ENCODE measurements at places on chromosomes 4 and X. TPM values are rescaled to one million over a fixed set of nuclear protein-coding genes. Genes with fewer than 3 reads are reported as not detected.

Gene ENPP6
- 0.34 TPM for polyA plus RNA-seq

Gene GPR82
- polyA plus RNA-seq, result not detected

Gene GAGE12C
- polyA plus RNA-seq, result not detected

Gene PPAT
- polyA plus RNA-seq, result 3.1 TPM

Gene SSX4B
- not detected for polyA plus RNA-seq

Gene TEX13A
- polyA plus RNA-seq, result not detected

Gene FRG2
- polyA plus RNA-seq, result not detected

Gene TBC1D8B
- 4.9 TPM for polyA plus RNA-seq

Gene MAGEC3
- 0.12 TPM for polyA plus RNA-seq

Gene EXOC1L
- not detected for polyA plus RNA-seq

Gene ZNF185
- polyA plus RNA-seq, result 4.8 TPM

Gene FGFRL1
- 42.8 TPM for polyA plus RNA-seq

Gene TRPC3
- 0.04 TPM for polyA plus RNA-seq

Gene NPNT
- 33.9 TPM for polyA plus RNA-seq

Gene BEX2
- 113 TPM for polyA plus RNA-seq

Gene ABCG2
- 0.23 TPM for polyA plus RNA-seq

Gene HELQ
- polyA plus RNA-seq, result 4.3 TPM

Gene RBMXL3
- not detected for polyA plus RNA-seq

Gene GLRB
- 7.1 TPM for polyA plus RNA-seq

Gene GRIA3
- 3.8 TPM for polyA plus RNA-seq

Gene HAUS7
- polyA plus RNA-seq, result 44.1 TPM

Gene CENPI
- 0.26 TPM for polyA plus RNA-seq

Gene GYPE
- polyA plus RNA-seq, result not detected

Gene AREG
- polyA plus RNA-seq, result 0.23 TPM

Gene RHOXF2B
- polyA plus RNA-seq, result not detected

Gene COL25A1
- polyA plus RNA-seq, result 0.08 TPM

Gene FNIP2
- 6.3 TPM for polyA plus RNA-seq

Gene UGT2B11
- not detected for polyA plus RNA-seq

Gene CXXC4
- 1.9 TPM for polyA plus RNA-seq

Gene SPP1
- 297 TPM for polyA plus RNA-seq

Gene CRMP1
- polyA plus RNA-seq, result 4.6 TPM

Gene COL4A6
- polyA plus RNA-seq, result 0.14 TPM

Gene HTN3
- not detected for polyA plus RNA-seq

Gene IL13RA2
- not detected for polyA plus RNA-seq

Gene HSFX3
- not detected for polyA plus RNA-seq

Gene GC
- polyA plus RNA-seq, result 289 TPM

Gene ADGRG2
- 0.30 TPM for polyA plus RNA-seq

Gene PDLIM3
- polyA plus RNA-seq, result 50.5 TPM

Measured in pancreas (tissue), 10 donors.